ENCODE measurements at places on chromosomes 12 and 14. TPM values are rescaled to one million over a fixed set of nuclear protein-coding genes. Genes with fewer than 3 reads are reported as not detected.

CDCA3 gene
- 0.75 TPM for total RNA-seq

LBHD2 gene
- total RNA-seq: not detected

LRP1-AS gene
- not detected for total RNA-seq

CD27 gene
- 0.65 TPM for total RNA-seq

KLRG1 gene
- total RNA-seq: 17.0 TPM

LRRC10 gene
- total RNA-seq: not detected

IAPP gene
- total RNA-seq: not detected

TAS2R31 gene
- total RNA-seq: 4.3 TPM

IFT81 gene
- total RNA-seq: 4.0 TPM

GUCY2C gene
- not detected for total RNA-seq

CPNE6 gene
- total RNA-seq: not detected

RASSF9 gene
- total RNA-seq: 2.6 TPM

RFC5 gene
- 14.8 TPM for total RNA-seq

SERPINA4 gene
- not detected for total RNA-seq

PDE3A gene
- 13.9 TPM for total RNA-seq

CLEC6A gene
- not detected for total RNA-seq

DNA sequence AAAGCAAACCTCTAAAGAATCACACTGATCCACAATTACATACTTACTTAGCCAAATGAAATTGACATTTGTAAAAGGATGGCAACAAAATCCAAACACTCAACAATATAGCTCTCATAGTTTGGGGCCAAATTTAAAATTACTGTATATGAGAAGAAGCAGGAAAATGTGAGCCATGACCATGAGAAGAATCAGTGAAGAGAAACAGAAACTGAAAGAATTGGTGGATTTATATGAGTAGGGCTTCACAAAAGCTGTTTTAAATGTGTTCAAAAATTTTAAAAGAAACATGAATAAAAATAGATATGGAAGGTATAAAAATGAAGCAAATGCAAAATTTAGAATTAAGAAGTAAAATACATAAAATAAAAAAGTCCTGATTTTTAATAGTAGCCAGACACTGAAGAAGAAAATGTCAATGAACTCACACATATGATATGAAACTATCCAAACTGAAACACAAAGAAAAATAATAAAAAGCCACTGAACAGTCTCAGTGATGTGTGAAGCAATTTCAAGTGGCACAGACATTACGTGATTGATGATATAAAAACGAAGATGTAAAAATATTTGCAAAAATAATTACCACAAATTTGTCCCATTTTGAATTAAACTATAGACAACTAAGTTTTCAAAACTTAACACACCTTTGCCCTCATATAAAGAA, 87.9 kb upstream of the MDGA2 start:
- DNase-seq: no peak

DNA sequence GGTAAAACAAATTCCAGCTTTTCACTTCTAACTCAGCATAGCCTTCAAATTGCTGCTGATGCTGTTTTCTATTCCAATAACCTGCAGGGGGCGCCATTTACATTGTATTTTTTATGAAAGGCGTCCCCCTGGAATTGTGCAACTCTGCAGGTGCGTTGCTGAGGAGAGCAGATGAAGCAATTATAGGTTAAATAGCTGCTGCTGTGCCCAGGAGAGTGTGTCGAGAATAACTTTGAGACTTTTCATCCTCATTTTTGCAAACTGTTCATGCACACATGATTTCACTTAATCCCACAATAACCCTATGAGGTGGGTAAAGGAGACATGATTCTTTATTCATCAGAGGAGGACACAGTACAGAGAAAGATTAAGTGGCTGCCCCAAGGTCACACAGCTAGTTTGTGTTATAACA, 75.7 kb downstream of the MYRFL start:
- DNase-seq: peak; percentile 78

DNA sequence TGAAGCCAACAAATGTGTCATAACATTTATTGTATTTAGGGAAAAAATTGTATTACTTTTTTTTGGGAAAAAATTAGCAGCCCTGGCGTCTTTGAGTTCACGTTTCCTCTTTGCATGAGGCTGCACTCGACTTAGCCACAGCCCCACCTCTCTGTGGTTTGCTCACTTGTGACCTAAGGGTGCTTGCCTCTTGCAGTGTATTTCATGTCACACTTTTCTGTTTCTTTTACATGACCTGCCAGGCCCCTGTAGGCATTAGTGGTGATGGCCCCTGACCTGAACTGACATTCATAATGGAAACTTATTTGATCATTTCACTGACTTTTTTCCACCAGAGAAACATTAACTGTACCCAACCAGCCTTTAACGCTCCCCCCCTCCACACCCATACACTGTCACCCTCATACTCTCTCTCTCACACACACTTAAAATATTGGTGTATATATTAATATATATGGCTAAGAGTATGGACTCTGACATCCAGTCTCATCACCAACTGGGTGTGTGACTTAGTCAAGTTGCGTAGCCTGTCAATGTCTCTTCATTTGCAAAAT, 122.9 kb downstream of the PRKCH start:
- no peak for DNase-seq

- DNase-seq: no peak
Measured at GRCh38 chr12:102816816-102817434, 100.1 kb downstream of the PAH start.

GRCh38 chr14:105187935-105188524, 6.9 kb upstream of the NUDT14 start:
- no peak for DNase-seq

- no peak for DNase-seq
Measured at GRCh38 chr14:74211945-74212580, 27.2 kb upstream of the VSX2 start.

- no peak for DNase-seq
Measured at GRCh38 chr12:121789800-121790728, 3.4 kb downstream of the RHOF start.

DNA sequence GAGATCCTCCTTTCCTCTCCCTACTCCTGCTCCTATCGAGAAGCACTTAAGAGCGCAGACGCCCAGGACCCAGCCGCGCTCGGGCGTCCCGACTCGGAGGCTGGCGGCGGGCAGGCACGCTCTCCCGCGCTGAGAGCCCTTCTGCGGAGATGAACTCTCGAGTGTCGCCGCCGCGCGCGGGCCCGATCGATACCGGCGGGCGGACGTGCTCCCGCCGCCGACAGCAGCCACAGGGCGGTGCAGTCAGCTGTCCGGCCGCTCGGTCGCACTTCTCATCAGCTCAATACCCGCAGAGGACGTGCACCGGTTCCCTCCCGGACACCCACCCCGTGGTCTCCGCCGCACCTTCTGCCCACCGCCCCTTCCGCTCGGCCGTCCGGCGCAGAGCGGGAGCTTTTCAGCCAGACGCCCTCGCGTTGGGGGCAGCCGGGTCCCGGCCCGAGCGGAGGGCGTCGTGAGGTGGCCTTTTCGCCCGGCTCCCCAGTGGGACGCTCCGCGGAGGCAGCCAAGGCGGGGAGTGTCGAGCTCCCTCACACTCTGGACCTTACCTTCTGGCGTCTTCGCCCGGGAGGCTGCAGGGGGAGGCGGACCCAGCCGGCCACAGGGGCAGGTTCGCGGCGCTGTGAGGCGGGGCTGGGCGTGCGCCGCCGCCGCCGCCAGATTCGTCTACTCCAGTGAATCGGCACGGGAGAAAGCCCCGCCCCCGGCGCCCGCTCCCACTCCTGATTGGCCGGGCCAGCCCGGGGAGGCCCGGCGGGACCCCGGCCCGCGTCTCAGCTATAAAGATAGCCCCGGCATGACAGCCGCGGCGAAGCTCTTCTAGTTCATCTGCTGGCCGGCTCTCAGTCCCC, at the start of gene INSM2:
INSM2 (plus strand) TSS at position 808 of the 851 bp plus-strand sequence. CDS start 89 bp downstream, outside the sequence.
- no peak for DNase-seq

- no peak for DNase-seq
Measured at GRCh38 chr12:25106818-25107217, 88.1 kb downstream of the DNAI7 start.

GRCh38 chr14:68898248-68899032, 80.7 kb downstream of the ACTN1 start:
- DNase-seq: no peak

DNA sequence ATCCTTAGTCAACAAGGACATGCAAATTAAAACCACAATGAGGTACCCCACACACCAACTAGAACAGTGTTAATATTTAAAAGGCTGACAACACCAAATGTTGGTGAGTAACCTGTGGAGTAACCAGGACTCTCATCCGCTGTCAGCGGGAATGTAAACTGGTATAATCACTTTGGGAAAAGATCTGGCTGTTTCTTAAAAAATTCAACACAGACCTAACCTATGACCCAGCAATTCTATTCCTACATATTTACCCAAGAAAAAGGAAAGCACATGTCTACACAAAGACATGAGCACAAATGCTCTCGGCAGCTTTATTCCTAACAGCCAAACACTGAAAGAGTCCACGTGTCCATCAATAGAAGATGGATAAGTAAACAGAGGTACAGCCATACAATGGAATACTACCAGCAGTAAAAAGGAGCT, 26.6 kb downstream of the NRDE2 start:
- DNase-seq: no peak

- no peak for DNase-seq
Measured at GRCh38 chr12:129753586-129753985, 150.2 kb downstream of the TMEM132D start.

DNA sequence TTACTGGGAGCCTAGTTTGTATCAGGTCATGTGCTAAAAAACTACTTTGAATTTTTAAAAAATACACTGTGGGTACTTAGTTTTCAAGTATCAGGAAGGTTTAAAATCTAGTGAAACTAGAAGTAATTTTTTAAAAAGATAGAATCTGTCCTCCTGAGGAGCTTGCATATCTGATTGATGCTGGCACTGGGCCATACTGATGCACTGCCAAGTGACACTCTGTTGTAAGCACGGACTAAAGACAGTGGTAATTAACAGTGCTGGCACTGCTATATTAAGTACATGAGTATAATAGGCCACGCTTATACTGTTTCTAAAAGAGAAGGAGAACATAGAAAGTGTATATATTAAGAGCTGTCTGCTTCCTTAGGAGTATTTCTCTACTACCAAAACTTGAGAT, 10.0 kb upstream of the TBC1D30 start:
- DNase-seq: no peak

DNA sequence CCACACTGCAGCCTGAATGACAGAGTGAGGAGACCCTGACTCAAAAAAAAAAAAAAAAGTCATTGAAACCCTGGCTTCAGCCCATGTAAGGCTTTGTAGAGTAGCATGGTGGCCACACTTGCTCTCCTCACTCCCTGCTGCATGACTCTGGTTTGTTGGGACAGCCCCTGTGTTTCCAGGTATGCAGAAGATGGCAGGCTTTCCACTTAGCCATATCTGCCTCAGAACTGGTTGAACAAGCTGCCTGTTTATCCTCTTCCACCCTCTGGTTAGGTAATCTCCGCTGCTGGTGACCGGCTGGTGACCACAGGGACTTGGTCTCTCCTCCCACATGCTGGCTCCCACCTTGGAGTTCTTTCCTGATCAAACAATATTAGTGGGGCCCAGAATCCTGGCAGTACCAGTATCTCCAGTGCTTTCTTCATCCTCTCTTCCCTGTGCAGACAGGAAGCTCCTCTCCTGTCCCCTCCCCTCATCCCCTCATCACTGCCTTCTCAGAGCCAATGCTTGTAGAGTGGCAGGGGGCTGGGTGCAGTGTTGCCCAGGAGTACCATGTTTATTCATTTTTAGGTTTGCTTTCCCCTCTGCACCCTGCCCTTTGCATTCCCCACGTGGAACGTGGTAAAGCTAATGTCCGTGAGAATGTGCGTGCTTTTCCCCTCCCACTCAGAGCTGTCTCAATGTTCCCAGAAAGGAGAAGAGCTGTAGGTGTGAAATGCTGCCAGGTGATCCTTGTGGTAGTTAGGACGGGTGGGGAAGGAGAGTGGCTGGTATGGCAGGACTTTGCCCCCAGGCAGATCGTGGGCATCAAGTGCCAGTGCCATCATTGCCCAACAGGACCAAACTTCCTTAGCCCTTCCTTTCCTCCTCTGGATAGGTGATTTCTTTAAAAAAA, 11.3 kb downstream of the ABHD12B start:
- no peak for DNase-seq

- DNase-seq: no peak
Measured at GRCh38 chr12:92608151-92609091, 94.4 kb upstream of the PLEKHG7 start.

DNA sequence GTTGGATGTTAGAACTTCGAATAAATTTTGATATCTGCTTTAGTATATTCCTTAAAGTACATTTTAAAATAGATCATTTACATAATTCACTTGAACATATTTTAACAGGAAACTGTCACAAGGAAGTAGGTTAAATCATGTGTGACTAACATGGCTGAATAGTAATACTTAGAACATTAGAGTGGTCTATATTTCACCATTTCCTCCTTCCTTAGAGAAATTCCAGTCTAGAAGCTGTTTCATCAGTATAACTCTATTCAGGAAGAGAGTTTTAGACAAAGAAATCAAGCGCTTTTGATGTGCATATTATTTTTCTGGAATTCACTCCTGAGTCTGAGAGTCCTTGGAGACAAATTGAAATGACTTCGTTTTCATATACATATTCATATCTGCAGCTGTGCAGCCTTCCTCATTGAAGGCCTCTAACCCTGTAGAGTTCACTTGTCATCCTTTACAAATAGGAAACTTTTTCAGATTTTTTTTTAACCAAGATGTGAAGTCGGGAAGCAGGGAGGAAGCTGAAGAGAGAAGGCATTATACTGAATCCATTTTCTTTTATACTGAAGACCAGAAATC, 28.4 kb downstream of the IRAK3 start:
- no peak for DNase-seq

GRCh38 chr12:104371043-104371870, 67.7 kb downstream of the EID3 start:
- no peak for DNase-seq

DNA sequence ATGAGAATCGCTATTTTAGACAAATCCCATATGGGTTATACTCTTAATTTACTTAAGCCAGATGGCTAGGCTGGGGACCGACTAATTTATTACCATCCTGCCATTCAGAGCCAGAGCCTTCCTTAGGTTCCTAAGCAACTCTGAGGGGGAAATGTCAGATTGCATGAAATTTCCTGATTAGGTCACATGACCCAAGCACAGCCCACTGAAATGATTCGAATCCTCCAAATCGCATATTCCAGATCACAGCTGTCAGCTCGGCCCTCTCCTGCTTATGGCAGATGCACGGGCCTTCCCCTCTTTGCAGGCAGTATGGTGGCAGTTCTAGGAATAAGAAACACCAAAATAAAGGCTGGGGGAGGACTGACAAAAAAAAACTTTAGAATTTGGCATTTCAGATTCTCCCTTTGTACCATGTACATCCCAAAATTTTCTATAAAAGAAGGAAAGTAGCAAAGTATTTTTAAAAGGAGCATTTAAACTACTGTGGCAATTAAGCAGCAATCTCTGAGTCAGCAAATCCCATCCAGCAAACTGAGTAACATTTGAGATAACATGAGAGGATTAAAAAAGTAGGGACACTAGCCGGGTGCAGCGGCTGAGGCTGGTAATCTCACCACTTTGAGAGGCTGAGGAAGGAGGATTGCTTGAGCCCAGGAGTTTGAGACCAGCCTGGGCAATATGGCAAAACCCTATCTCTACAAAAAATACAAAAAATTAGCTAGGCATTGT, 30.5 kb upstream of the NUDT4 start:
- DNase-seq: no peak

GRCh38 chr12:102708108-102708507, 208.9 kb downstream of the PAH start:
- no peak for DNase-seq

GRCh38 chr14:39102265-39102968, 618 bp downstream of the SEC23A start:
- no peak for DNase-seq

GRCh38 chr12:3277306-3277943, 200.2 kb downstream of the TSPAN9 start:
- no peak for DNase-seq

Measured in omental fat pad (tissue), 4 donors.